Choroid plexus epithelial cell (primary cell): ENCODE measurements at places on chromosomes 3 and 15.

- no peak for DNase-seq
Measured at GRCh38 chr3:155785662-155786295, 20.3 kb downstream of the C3orf33 start.

DNA sequence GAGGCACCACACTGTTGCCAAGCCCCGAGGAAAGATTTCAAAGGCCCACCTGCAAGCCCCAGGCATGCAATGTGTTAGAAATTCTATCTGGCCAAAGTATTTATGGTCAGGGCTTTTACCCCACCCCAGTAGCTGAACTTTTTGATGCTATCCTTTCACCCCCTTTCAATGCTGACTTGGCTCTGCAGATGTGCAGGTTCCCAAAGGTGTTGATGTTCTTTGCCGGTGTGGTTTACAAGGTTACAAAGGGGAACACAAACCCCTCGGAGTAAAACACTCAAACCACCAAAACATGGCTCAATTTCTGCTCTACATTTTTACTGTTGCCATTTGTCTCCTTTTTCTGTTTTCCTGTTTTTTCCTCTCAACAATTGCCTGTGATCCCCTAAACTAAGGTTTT lies 145.4 kb upstream of the BNIP2 start:
- no peak for DNase-seq

- no peak for DNase-seq
Measured at GRCh38 chr15:63906266-63906584, 72.5 kb upstream of the HERC1 start.

- no peak for DNase-seq
Measured at GRCh38 chr3:194293546-194294198, 57.5 kb downstream of the CPN2 start.

GRCh38 chr3:148369381-148369780 lies 328.3 kb upstream of the AGTR1 start:
- DNase-seq: no peak

GRCh38 chr3:19165654-19166053 lies 17.3 kb downstream of the KCNH8 start:
- DNase-seq: no peak

- DNase-seq: no peak
Measured at GRCh38 chr3:148315756-148316155, 381.9 kb upstream of the AGTR1 start.

DNA sequence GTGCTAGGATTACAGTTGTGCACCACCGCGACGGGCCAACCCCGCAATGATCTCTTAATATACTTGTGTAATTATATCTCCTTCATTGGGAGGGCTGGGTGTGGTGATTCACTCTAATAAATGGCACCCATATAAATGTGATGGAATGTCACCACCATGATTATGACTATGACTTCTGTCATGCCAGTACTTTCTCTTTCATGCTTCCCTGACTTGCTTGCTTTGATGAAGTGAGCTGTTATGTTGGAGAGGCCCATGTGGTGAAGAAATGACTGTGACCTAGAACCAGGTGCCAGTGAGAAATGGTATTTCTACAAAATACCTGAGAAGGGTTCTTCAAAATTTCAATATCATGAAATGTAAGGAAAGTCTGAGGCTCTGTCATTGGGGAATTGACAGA lies 24.4 kb upstream of the TP63 start:
- DNase-seq: no peak

- no peak for DNase-seq
Measured at GRCh38 chr15:47954196-47954595, 166.6 kb upstream of the SLC24A5 start.
